ENCODE measurements at places on chromosomes 12 and 14.

DNA sequence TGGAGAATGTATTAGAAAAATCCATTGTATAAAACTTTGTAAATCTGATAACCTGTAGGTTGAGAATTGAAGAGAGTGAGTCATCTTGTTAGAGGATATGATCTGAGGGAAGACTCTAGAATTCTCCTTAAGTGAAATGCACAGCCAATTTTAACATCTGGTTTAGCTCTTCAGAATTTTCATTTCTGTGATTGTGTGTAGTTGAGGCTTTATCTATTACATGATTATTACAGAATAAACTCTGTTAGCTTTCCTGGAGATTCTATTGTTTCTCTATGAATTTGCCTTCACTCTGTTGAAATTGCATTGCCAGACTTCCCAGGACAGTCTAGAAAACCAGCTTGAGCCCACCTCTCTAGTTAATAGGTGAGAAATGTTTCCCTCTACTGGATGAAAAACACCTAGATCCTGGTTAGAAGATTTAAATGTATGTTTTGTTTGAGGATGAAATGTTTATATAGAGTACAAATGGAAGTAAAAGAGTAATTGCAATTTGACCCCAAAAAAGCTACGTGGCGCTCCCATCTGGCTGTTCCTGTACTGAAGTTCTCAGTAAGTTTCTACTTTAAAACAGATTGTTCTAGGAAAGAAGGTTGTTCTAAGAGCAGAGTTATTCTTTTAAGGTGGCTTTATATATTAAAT lies 2.9 kb downstream of the NUDT4 start:
- peak; percentile 39 for DNase-seq

DNA sequence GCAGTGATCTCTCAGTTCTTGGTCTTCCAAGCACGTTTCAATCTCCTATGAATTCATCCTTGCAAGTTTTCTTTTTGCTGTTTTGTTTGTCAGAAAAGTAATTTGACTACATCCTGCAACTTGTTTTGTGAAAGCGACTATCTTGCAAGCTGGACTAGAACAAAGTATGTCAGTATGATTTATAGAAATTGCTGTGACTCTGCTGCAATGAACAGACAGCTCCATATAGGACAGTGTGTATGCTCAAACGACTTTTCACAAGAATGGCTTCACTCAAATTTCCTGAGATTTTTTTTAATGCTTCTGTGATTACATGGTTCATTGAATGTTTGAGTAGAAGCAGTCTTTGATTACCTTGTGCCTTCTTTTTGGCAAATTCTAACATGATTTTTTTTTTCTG lies 123.5 kb upstream of the TRHDE start:
- DNase-seq, result no peak

DNA sequence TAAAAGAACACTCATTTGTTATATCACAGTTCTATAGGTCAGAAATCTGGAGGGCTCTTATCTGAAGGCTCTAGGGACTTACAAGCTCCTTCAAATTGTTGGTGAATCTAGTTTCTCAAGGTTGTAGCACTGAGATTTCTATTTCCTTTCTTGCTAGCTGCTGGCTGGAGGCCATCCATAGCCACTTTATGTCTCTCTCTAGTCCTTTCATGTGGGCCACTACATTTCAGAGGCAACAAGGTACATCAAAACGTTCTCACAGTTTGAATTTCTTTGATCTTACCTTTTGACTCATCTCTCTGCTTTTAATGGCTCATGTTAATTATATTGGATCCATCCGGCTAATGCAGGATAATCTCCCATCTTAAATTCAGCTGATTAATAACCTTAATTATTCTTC lies 286.8 kb downstream of the DIO2 start:
- no peak for DNase-seq

GRCh38 chr14:32200368-32201192 lies 1.3 kb upstream of the RNU6-7 start:
- DNase-seq, result no peak

GRCh38 chr12:104536841-104537240 lies 80.1 kb downstream of the CHST11 start:
- no peak for DNase-seq

DNA sequence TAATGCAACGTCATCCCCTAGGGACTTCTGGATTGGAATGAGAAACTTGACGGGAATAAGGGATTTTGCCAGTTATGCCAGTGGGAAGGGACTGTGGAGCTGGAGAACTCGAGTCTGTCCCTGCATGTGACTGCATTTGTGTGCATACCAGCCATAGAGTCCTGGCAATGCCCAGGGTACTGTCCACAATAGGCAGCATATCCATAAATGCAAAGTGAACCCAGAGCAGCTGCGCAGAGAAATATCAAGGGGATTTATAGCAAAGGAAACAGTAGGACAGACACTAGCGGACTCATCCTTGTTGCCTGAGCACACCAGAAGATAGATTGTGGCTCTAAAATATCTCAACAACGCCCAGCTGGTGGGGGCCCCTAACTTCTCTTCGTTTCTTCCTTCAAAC lies 247.1 kb upstream of the SRRM4 start:
- DNase-seq, result no peak

DNA sequence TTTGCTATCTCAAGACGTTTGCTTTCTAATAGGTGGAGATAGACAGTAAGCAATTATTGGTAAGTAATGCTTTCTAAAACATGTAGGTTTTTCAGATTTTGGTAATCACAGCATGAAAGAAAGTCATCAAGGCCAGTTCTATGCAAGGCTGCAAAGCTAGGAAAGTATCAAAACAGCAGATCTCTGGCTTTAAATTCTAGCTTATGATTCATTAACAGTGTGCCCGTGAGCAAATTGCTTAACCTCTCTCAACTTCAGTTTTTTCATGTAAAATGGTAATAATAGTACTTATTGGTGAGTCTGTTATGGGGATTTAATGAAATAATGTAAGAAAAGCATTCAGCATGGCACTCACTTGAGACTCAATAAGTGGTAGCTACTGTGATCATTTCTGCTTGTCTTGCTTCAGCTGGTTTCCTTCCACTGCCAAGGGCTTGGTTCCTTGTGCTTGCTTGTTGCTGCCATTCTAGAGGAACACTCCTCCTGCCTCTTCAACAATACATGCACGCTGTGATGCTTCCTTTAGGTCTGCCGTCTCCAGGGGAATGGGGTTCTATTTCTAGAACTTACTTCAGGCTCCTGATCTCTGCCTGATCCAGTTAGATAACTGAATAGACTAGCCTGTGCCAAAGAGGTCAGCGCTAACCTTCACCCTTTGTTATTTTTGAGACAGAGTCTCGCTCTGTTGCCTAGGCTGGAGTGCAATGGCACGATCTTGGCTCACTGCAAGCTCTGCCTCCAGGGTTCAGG lies 88.4 kb downstream of the CAND1 start:
- DNase-seq, result no peak

- no peak for DNase-seq
Measured at GRCh38 chr14:56081139-56081538, 37.1 kb upstream of the PELI2 start.

DNA sequence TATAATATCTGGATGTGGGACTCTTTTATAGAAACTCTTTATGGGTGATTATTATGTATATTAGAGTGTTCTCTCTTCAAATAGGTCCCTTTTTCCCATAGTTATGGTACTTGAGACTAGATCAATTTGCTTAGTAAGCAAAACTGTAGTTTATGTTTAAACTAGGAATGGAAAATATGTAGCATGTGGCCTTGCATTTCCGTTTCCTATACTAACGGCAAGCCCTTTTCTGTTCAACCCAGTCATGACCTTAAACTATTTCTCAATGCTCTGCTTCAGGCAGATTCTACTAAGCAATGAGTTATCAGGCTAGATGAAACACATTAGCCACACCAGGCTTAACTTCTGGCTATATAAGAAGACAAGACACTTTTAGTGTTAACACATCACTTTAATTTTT lies 84.6 kb downstream of the OTOGL start:
- peak; percentile 2 for DNase-seq

GRCh38 chr12:99686142-99686541 lies 38.6 kb downstream of the GARIN6 start:
- no peak for DNase-seq

DNA sequence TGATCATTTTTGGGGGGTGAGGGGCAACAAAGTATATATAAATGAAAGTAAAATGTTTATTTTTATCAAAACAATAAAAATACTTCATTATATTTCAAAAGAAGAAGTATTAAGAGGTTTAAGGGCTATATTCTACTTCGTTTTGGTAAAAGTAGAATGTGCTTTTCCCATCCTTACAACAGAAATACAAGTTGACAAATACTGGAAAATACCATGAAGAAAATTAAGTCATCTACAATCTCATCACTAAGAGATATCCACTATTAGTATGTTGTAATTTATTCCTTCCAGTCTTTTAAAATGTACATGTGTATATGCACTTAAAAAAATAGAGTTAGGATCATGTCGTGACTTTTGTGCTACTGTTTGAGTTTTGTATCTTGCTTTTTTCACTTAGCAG lies 92.8 kb downstream of the PCNX1 start:
- no peak for DNase-seq

- DNase-seq, result no peak
Measured at GRCh38 chr12:96302687-96303310, 97.4 kb downstream of the CDK17 start.

- no peak for DNase-seq
Measured at GRCh38 chr14:74510223-74510931, 16.8 kb downstream of the ISCA2 start.

DNA sequence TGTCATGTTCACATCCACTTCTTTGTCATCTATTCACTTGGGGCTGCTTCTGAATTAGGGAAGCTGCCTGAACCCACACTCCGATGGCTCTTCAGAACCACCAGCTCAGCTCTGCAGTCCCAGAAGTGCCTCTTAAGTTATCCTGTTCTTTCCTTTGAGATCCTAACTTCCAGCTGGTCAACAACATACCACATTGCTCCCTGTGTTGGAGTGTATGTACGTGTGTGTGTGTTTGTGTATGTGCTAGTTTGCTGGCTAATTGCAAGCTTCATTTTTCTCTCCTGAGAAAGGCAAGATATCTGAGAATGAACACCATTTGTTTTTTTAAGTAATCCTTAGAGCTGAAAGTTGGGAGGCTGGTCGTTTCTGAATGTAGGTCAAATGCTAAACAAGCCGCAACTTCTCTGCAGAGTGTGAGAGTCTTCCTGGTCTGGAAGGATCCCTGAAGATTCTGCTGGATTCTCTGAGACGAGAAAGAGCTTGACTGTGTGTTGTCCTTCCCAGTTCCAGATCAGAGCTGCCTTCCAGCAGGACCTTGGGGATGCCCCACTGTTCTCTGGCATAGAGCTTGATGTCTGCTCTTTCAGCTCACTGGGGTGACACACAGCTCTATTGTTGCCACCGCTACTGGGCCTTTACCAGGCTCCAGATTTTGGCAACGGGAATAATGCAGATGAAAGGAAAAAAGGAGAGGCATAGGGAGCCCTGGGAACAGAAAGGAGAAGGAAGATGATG lies 839 bp downstream of the GSG1 start:
- DNase-seq, result no peak

GRCh38 chr12:4281173-4281654 lies 7.7 kb downstream of the CCND2 start:
- no peak for DNase-seq

GRCh38 chr12:89729946-89730459 lies 21.4 kb upstream of the ATP2B1 start:
- no peak for DNase-seq

All from HCEC 1CT (cell line).